CD4-positive, alpha-beta memory T cell (primary cell): ENCODE measurements at places on chromosomes 1 and 21. TPM values are rescaled to one million over a fixed set of nuclear protein-coding genes. Genes with fewer than 3 reads are reported as not detected.

Gene IBA57
- total RNA-seq, result 10.9 TPM

Gene ABCA4
- total RNA-seq, result not detected

Gene C1orf141
- total RNA-seq, result not detected

Gene CFHR3
- not detected for total RNA-seq

Gene POGK
- total RNA-seq, result 44.3 TPM

Gene OR2T2
- not detected for total RNA-seq

Gene LMX1A
- total RNA-seq, result not detected

Gene RIIAD1
- not detected for total RNA-seq

Gene CFHR5
- not detected for total RNA-seq

Gene ELAPOR1
- 15.4 TPM for total RNA-seq

Gene SERPINC1
- not detected for total RNA-seq

Gene JAM2
- 0.67 TPM for total RNA-seq

Gene B3GALT5
- total RNA-seq, result not detected

Gene ESPN
- total RNA-seq, result 10.9 TPM

Gene TDRD10
- not detected for total RNA-seq

Gene NPR1
- not detected for total RNA-seq

Gene CSF3R
- total RNA-seq, result 0.61 TPM

Gene C1orf74
- 1.2 TPM for total RNA-seq

Gene WNT9A
- total RNA-seq, result 0.15 TPM

Gene OR2L3
- 0.17 TPM for total RNA-seq

Gene WDR3
- 26.5 TPM for total RNA-seq

Gene SLC45A1
- 1.2 TPM for total RNA-seq

Gene FCRL6
- 0.41 TPM for total RNA-seq

Gene DMBX1
- not detected for total RNA-seq

Gene LCE3D
- not detected for total RNA-seq

Gene ZNF684
- total RNA-seq, result 5.5 TPM

Gene FCN3
- not detected for total RNA-seq

Gene FAM72C
- total RNA-seq, result 0.33 TPM

Gene ADORA1
- not detected for total RNA-seq

Gene CLCNKB
- total RNA-seq, result not detected

Gene KCNT2
- total RNA-seq, result not detected

Gene CFAP141
- not detected for total RNA-seq

Gene BLACAT1
- 0.42 TPM for total RNA-seq

Gene CLEC20A
- total RNA-seq, result not detected

Gene CYP4A22
- not detected for total RNA-seq

Gene TDRD5
- total RNA-seq, result not detected

Gene ANGPTL3
- total RNA-seq, result not detected

Gene NBPF6
- not detected for total RNA-seq

Gene CD53
- 337 TPM for total RNA-seq

Gene PSMB2
- total RNA-seq, result 28.2 TPM

Gene STRIP1
- 73.3 TPM for total RNA-seq

Gene CYP4B1
- total RNA-seq, result not detected

Gene SETSIP
- not detected for total RNA-seq

Gene L1TD1
- not detected for total RNA-seq

Gene KCNA3
- total RNA-seq, result 124 TPM

Gene C2CD2
- 10.5 TPM for total RNA-seq

Gene MATN1
- total RNA-seq, result 0.12 TPM

Gene FCGR2B
- 0.94 TPM for total RNA-seq

Gene SLC30A10
- total RNA-seq, result not detected

Gene CD52
- 1,324 TPM for total RNA-seq

Gene ACTA1
- total RNA-seq, result not detected

Gene LRRC38
- total RNA-seq, result not detected

Gene PRRX1
- total RNA-seq, result not detected

Gene MYCL
- 0.20 TPM for total RNA-seq

Gene CNKSR1
- 3.4 TPM for total RNA-seq

Gene LENEP
- total RNA-seq, result 1.1 TPM

Gene ANXA9
- 0.17 TPM for total RNA-seq
